Heart right ventricle (tissue), 16 donors: ENCODE measurements at places on chromosomes 12 and 14.
A peak's percentile ranks its signal among the peaks of the same experiment; 100 is the strongest.

GRCh38 chr12:2586156-2587038 is 208.4 kb upstream of the FKBP4 start:
- no peak for DNase-seq

- no peak for DNase-seq
Observed at GRCh38 chr14:79967453-79967852, 243.9 kb downstream of the DIO2 start.

- no peak for DNase-seq
Observed at GRCh38 chr12:127957001-127957660, 309.8 kb upstream of the TMEM132C start.

- no peak for DNase-seq
Observed at GRCh38 chr14:69891422-69891821, 12.2 kb downstream of the SMOC1 start.

- peak; percentile 89 for DNase-seq
Observed at GRCh38 chr12:4271717-4272423, 1.7 kb upstream of the CCND2 start.

GRCh38 chr12:52277486-52278245 is 3.2 kb downstream of the KRT86 start:
- DNase-seq = no peak

GRCh38 chr14:89366864-89367778 is 49.9 kb downstream of the FOXN3 start:
- DNase-seq = peak; percentile 45

DNA sequence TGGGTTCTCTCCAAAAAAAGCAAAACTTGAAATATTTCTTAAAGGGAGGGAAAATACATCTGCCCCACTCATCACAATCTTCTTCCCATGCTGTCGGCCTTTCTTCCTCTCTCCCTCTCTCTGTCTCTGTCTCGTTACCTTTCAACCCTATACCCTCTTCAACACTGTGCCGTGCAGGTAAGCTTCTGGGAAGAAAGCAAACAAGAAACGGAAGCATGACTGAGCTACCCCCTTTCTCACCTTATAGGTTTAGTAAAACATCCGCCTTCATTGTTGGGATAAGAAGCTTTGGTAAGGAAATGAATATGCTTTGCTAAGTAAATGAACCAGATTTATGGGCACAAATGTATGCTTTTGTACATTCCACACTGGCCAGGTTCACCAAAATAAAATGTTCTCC is 63.0 kb downstream of the TMEM30B start:
- no peak for DNase-seq

DNA sequence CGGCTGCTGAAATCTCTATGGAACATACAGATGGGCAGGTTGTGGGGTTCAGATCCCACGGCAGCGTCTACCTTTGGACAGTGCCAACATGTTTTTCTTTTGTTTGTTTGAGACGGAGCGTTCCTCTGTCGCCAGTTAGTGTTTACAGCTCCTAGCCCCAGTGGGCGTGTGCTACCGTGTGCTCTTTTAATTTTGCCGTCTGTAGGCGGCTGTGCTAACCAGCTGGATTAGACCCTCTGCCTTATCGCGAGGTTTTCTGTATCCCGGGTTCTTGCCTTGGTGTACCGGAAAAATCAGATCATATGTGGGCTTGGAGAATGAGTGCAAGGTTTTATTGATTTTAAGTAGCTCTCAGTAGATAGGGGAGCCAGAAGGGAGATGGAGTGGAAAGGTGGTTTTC is 9.8 kb upstream of the GALNT6 start:
- DNase-seq = no peak

DNA sequence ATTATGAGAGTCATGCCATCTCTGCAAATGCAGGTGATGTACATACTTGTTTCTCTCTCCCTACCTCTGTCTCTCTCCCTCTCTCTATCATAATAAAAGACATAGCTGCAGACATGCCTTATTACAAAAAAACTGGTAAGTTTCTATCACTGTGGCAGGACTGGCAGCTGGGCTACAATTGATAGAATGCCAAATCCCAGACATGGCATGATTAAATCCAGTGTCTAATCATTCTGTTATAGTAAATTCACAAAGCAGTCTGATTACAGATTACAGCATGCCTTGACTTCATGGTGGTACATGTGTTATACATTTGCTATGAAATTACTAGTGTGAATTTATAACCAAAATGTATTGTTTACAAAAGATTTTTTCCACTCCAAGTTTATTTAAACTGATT is 854.7 kb downstream of the TMTC2 start:
- no peak for DNase-seq

GRCh38 chr14:20798932-20799331 is 3.7 kb downstream of the RNASE1 start:
- DNase-seq = no peak

GRCh38 chr12:29147731-29148595 is 1.1 kb upstream of the FAR2 start:
- peak; percentile 27 for DNase-seq

DNA sequence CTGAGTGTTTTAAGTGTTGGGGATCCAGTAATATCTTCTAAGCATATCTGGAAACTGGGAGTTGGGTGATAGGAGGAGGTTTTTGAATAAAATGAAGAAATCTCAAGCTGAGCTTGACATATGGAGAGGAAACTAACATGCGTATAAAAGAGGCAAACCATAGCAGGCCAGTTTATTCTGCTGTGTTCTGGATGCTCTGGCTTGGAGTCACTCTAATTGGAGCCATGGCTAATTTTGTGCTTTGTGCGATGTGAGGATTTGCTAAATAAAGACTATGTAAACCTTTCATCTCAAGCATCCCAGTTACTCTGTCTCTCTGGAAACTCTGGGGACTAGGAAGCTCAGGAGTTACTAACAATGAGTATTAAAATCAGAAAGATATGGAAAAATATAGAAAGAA is 66.5 kb downstream of the ATF7IP start:
- no peak for DNase-seq

DNA sequence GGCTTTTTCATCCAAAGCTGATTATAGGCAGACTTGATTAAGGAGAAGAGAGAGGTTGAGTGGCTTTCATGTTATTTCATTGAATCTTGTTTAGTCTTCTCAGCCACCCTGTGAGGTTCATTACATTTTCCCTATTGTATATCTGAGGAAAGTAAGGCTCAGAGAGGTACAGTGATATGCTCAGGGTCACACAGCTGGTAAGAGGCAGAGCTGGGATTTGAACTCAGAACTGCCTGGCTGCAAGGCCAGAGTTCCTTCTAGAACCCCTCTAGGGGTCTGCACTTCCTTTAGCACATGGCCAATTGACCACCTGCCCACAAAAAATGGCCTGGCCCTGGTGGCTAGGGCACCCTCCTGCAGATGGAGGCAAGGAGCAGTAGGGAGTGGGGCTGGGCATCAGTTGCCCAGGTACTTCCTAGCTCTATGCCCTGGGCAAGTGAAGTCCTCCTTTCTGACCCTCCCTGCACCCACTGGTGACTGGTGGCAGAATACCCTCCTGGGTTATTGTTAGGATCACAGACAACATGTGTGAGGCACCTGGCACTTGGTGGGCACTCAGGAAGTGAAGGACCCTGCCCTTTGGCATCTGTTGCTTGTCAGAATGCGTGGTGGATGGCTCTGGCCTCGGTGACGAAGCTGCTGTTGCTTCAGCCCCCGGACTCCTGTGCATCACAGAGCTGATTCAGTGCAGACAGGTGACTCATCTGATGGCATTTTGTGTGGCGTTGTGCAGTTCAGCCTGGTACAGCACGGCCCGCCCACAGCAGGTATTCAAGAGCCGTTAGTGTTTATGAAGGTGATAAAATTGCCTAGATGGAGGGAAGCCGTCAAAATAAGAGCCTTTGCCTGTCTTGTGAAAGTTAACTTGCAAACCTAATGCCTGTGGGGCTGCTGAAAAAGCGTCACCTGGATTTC is 115.8 kb downstream of the SLC25A47 start:
- no peak for DNase-seq

DNA sequence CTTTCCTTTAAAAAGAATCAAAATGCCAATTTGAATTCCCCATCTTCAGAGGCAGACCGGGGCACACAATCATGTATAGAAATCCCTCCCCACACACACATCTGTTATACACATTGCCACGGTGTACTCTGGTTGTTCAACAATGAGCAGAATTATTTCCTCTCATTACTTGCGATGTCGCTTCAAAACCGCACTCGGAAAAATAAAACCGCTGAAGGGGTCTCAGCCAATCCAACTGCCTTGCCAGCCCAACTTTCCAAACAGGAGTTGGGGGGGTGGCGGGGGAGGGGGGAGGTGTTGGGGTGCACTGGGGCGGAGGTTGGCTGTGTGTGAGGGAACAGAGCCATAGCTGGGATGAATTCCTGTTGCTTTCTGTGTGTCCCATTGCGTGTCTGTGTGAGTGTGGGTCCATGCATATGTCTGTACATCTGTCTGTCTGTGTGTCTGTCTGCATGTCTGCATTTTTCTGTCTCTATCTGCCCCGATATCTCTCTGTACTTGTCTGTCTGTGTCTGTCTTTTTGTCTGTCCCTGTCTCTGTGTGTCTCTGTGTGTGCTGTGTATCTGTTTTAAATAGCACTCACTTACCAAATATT is 163.6 kb upstream of the TBX3 start:
- DNase-seq = no peak

DNA sequence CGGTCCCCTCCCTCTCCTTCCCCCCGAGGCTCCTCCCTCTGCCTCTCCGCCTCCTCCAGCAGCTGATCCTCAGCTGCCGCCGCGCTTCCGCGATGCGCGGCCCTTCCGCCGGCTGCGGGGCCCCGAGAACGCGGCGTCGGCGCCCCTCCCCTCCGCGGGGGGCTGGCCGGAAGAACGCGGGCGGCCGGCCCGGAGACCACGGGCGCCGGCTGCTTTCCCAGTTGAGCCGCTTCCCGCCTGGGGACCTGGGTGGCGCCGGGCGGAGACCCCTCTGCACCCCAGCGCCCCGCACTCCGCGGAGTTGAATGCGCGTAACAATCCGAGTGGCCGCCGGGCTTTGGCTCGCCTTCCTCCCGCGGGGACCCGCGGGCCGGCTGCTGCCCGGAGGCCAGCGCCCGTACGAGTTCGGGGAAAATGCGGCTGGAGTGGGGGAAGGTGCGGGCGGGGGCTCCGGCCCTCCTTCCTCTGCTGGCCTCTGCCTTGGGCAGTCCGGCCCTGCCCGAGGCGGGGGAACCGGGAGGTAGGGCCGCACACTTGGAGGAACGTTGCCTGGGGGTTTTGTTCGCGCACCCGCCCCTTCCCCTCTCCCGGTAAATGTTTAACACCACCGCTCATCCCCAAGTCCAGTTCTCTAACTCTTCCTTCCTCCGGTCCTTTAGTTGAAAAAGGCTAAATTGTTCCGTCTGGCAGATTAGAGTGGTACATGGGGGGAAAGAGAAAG is 393 bp upstream of the DCAF5 start:
- DNase-seq = no peak

GRCh38 chr12:109463756-109464155 is 13.3 kb downstream of the KCTD10 start:
- no peak for DNase-seq

DNA sequence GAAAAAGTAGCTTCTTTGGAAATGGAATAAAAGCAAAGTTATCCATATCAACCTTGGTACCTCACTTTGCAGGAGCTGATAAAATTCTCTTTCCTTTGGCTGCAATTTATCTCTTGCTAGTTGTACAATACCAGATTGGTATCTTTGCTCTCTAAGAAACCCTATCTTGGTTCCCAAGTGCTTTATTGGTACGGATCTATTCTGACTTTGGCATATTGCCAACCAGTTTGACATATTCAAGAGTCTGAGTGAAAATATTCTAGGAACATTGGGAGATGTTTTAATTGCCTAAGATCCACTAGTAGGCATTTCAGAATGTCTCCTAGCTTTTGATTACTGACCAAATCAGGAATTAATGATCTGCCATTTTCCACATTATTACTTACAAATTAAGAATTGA is 167.2 kb upstream of the ATP2B1 start:
- DNase-seq = no peak

- DNase-seq = no peak
Observed at GRCh38 chr12:77685901-77686300, 144.8 kb upstream of the NAV3 start.

DNA sequence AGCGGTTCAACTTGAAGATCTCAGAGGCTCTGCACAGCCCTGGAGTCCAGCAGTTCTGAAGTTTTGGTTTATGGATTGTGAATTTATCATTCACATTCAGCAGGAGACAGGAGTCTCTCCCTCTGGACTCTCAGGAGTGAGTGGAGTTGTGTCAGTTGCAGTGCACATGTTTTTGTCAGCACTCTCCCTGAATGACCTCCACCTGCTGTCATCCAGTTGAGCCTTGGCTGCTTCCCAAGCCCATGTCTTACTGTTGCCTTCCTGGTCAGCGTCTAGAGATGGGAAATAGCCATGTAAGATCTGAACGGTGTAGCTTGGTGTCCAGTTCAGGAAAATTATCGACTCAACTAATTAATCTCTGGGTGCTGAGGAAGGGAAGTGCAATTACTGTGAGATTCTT is 133.2 kb downstream of the PRKCH start:
- peak; percentile 75 for DNase-seq

DNA sequence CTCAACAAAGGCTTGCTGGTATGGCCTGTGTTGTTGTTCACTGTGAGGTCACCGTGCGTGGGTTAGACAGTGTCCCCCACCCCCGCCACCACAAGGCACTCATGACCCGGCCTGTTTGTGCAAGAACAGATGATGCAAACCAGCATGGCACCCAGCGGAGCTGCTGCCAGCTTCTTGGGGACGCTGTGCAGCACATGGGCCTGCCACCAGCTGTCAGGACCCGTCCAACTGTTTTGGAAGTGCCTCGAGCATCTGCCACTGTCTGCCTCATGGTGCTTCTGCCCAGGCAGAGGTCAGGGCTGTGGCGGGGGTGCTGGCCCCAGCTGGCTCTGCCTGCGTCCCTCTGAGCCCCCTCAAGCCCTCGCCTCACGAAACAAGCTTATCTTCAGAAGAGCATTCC is 1.5 kb downstream of the ASB2 start:
- peak; percentile 50 for DNase-seq

DNA sequence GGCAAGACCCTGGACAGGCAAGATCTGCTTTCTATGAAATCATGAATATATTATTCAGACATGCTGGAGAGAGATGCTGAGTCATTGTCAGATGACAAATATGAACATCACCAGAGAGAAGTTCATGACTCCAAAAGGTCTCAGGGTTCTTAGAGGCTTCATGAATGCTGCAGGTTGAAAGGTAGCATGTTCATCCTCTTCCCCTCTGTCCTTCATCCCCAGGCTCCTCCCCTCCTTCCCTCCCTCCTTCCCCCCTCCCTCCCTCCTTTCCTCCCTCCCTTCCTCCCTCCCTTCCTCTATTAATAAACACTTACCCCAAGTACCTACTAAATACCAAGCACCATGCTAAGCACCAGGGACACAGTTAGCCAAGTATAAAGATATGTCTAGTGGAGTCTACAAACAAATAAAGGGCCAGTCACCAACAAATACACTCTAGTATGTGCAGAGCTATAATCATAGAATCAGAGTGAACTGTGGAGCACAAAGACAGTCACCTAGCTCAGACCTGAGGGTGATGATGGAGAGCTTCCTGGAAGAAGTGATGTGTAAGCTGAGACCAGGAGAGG is 46.2 kb downstream of the RPH3A start:
- DNase-seq = no peak
